NCI-H1436 treated with DMSO at 0.1 percent for 48 hours (cell line): ENCODE measurements at places on chromosomes 13 and 19.

- no peak for DNase-seq
Observed at GRCh38 chr19:33374236-33374714, 766 bp downstream of the CEBPG start.

DNA sequence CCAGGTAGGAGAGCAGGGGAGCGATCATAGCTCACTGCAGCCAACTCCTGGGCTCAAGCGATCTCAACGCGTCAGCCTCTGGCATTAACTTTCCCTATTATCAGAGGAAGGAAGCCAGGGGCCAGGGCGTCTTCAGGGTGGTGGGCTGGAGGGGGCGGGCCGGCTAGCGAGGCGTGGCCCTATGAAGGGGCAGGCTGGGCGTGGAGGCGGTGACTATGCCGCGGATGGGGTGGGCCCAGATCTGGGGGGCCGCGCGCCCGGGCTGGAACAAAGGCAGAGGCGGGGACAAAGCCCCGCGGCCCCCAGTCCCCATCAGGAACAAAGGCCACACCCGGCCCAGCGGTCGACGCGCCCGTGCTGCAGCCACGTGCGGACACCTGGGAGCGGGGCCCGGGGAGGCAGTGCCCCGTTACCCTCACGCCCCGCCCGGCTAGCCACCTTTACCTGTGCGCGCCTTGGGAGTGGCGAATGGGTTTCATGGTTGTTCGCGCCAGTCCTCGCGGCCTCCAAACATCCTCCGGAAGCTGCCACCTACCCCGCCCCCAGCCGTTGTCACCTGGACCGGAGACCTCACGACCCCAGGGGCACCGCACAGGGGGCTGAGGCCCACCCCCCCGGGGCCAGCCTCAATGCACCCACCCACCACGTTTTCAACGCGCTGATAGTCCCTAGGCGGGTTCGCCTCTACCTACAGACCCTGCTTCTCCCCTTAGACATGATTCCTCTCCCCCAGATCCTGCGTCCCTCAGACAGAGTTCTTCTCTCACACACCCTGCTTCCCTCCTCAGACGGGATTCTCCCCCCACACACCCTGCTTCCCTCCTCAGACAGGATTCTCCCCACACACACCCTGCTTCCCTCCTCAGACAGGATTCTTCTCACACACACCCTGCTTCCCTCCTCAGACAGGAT lies 5.4 kb upstream of the TRIM28 start:
- DNase-seq: peak; percentile 79

DNA sequence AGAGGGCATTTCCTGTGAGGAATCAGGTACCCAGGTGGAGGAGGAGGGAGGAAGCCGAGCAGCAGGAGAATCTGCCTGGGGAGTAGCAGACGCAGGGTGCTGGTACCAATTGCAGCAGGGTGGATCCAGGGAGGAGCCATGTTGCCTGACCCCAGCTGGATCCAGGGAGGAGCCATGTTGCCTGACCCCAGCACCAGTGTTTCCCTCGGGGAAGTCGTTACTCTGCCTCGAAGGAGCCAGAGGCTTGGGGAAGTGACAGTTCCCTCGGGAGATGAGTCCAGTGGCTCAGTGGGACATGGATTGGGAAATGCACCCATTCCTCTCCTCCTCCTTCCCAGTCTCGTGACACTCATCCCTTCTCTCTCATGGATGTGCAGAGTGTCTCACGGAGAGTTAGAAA lies 31.5 kb downstream of the LAIR2 start:
- DNase-seq: no peak

DNA sequence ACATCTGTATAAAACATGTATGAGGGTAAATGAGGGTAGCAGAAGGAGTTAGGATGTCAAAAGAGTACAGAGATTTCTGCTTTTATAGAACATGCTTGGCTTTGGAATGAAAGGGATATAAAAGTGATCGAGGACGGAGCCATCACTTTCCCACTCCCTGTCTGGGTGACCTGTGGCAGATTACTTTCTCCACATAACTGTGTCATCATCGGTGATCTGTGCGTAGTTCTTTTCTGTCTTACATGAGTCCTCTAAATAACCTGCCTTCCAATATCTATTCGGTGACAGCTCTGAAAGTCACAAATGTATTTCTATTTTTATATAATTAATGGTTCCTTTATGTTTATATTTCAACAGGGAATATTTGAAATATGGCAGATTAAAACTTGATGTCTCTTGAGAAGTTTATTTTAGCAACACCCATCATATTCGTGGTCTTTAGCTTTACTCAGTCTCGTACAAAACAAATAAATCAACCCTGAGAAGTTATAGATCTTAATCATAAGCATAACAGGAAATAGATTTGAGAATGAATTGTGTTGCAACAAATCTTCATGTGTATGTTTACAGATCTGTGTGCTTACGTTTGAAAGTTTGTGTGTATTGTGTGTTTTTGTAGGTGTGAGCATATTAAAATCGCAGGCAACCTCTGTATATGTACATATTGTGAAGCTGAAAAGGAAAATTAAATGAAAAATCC lies 1094.3 kb downstream of the EFNB2 start:
- DNase-seq: no peak

GRCh38 chr13:50715402-50716146 lies 127.9 kb downstream of the DLEU7 start:
- DNase-seq: no peak

GRCh38 chr13:111519490-111520170 lies 199.2 kb downstream of the TEX29 start:
- DNase-seq: no peak

DNA sequence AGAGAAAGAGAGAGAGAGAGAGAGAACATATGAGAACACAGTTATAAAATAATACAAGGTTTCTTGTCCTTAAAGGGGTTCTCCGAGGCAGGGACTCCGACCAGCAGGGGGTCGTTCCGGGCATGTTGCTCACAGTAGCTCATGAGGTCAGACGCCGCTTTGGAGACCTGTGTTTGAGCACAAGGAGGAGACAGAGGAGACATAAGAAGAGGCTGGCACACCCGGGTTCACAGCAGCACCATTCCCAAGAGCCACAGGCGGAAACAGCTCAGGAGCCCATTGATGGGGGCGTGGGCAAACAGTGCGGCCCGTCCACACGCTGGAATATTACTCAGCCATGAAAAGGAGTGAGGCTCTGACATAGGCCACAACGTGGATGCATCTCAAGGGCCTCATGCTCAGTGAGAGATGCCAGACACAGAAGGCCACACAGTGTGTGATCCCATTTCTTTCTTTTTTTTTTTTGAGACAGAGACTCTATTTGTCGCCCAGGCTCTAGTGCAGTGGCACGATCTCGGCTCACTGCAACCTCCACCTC lies 39.1 kb downstream of the GADD45B start:
- DNase-seq: no peak

GRCh38 chr19:35341565-35342225 lies 6.0 kb upstream of the FFAR1 start:
- DNase-seq: no peak

- DNase-seq: no peak
Observed at GRCh38 chr19:14072535-14073260, at the start of gene MISP3. Gene MISP3, plus strand, starts transcription at chr19:14072786. Its CDS starts 524 bp downstream, at chr19:14073310.

DNA sequence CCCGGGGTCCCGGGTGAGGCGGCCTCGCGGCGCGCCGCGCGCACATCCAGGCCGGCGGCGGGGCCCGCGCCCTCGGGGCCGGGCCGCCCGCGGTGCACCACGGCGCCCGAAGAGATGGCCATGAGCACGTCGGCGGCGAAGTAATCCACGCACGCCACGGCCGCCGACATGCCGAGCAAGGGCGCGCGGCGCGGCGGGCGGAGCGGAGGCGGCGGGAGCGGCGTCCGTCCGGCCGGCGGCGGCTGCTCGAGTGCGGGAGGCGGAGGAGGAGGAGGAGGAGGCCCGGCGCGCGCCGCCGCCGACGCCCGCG lies at the start of gene KLF16:
KLF16 (minus strand) TSS at position 252 of the 310 bp plus-strand sequence; CDS start at position 170, 82 bp downstream.
- DNase-seq: no peak

- DNase-seq: no peak
Observed at GRCh38 chr19:52226652-52227051, 36.8 kb downstream of the PPP2R1A start.

GRCh38 chr19:19805480-19805879 lies 16.1 kb downstream of the ZNF506 start:
- no peak for DNase-seq

DNA sequence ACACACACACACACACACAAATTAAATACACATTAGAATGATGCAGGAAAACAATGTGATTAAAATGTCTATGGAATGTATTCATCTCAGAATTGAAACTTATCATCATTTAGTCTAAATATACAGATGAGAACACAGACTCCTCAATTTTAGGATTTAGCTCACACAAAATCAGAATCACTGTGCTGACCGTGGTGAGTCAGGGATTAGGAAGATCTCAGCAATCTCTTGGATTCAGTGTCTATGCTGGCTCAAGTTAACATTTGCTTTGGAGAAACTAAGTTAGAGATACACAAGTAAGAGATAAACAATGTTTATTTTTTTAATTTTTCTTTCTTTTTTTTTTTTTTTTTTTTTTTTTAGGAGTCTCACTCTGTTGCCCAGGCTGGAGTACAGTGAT lies 323.6 kb downstream of the KLF12 start:
- no peak for DNase-seq

- DNase-seq: no peak
Observed at GRCh38 chr13:95355494-95355893, 54.2 kb upstream of the ABCC4 start.

- no peak for DNase-seq
Observed at GRCh38 chr13:109497917-109498316, 288.5 kb downstream of the IRS2 start.

- no peak for DNase-seq
Observed at GRCh38 chr13:31174018-31174417, 12.3 kb upstream of the HSPH1 start.

- no peak for DNase-seq
Observed at GRCh38 chr19:45087531-45087930, 5.4 kb upstream of the PPP1R37 start.

- no peak for DNase-seq
Observed at GRCh38 chr13:88066847-88067246, 395.7 kb downstream of the SLITRK5 start.

- no peak for DNase-seq
Observed at GRCh38 chr19:49567861-49568441, 12.4 kb downstream of the NOSIP start.

- no peak for DNase-seq
Observed at GRCh38 chr13:97369261-97369893, 64.6 kb upstream of the RAP2A start.

- DNase-seq: no peak
Observed at GRCh38 chr13:33073338-33073737, 57.1 kb downstream of the KL start.

DNA sequence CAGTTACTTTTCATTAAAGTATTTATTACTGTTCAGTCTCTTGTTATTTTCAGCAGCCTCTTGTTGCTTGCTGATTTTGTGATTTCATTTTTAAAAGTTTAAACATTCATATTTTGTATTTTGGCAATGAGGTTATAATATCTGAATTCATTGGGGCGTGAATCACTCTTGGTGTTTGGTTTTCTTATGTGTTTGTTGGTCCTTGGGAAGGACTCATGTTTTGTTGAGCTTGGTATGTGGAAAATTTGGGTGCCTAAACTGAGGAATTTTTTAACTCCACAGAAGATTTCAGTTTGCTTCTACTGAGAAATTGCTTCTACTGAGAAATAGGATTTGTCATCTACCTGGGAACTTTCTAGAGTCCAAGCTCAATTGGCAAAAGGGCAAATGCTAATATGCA lies 38.2 kb downstream of the PDS5B start:
- no peak for DNase-seq

- DNase-seq: no peak
Observed at GRCh38 chr19:39602224-39602623, at the start of gene LGALS13. Gene LGALS13, plus strand, starts transcription at chr19:39602524. Its CDS starts 45 bp downstream, at chr19:39602569.

DNA sequence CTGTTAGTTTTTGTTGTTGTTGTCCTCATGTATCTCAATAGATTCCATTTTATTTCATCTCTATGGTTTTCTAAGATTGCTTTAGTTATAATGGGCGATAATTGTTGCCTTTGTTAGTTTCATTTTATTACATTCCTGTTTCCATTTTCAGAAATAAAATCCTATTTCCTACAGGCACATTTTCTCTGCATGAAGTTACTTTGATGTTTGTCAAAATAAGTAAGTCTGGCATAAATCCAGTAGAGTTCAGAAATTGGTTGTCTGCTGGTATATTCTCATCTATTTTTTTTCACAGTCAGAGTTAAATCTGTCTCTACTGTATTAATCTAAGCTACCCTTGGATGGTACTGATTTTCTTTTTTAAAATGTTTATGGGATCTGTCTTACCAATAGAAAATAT lies 204.1 kb downstream of the MYO16 start:
- no peak for DNase-seq

DNA sequence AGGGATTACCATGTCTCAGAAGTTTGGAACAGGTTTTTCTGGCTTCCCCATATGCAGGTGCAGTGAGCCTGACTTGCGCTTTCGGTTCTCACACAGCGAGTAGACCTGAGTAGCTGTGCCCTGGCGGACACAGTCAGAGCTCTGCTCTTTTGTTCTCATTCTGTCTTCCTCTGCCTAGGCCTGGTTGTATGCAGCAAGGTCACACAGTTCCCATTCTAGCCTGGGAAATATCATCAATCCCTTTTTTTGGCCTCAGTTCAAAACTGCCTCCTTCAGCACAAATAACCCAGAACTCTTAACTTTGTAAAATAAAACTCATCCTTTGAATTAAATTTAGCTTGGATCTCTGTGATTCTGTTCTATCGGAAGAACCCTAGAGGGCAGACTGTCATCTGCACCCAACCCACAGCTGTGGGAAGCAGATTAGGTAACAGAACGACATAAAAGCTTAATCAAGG lies 10.2 kb downstream of the OXGR1 start:
- peak; percentile 5 for DNase-seq

- DNase-seq: no peak
Observed at GRCh38 chr19:44754750-44755080, 6.2 kb downstream of the BCL3 start.
